ENCODE measurements at places on chromosomes 5 and 9. TPM values are rescaled to one million over a fixed set of nuclear protein-coding genes. Genes with fewer than 3 reads are reported as not detected.

DNA sequence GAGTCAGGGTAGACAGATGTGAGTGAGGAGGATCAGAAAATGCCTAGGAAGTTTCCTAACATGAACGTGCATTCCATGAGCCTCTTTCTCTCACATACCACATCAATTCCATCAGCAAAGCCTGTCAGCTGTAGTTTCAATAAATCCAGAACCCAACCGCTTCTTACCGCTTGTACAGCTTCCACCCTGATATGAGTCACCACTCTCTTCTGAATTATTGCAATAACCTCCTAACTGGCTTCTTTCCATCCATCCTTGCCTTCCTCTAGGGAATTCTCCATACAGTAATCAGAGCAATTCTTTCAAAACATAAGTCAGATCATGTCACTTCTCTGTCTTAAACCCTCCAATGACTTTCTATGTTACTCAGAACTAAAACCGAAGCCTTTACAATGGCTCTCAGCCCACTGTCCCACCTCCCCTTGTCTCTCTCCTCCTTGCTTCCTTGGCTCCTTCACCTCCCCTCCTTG, 8.1 kb upstream of the RAD23B start:
- H3K27me3 ChIP-seq = peaks cover 34% of the 10 kb centered on the region
- peaks cover 14% of the 10 kb centered on the region for H3K4me1 ChIP-seq
- H3K36me3 ChIP-seq = no peaks in the 10 kb centered on the region
- H3K4me3 ChIP-seq = no peak overlapping the region

- DNase-seq = no peak
- H3K4me1 ChIP-seq = no peaks in the 10 kb centered on the region
- H3K27me3 ChIP-seq = no peaks in the 10 kb centered on the region
- peaks cover 3% of the 10 kb centered on the region for H3K36me3 ChIP-seq
- no peak overlapping the region for H3K27ac ChIP-seq
- no peak overlapping the region for H3K4me3 ChIP-seq
Observed at GRCh38 chr5:179124273-179124852, 64.2 kb downstream of the ZNF354C start.

DNA sequence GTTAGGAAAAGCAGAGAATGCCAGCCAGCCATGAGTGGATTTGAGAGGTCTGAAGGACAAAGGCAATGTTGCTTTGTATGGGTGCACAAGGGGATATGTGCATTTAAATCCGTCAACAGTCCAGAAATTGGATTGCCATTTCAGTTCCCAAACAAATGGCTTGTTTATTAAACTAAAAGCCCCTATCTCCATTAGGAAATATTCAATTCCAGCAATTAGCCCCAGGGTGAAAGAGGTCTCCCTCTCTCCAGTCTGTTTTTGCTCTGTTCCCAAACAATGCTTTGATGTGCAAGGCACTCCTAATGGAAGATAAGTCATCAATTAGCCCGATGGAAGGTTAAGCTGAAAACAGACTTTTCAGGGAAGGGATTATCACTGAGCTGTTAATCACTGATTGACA, 101.3 kb downstream of the C9orf152 start:
- H3K36me3 ChIP-seq = peaks cover 28% of the 10 kb centered on the region
- H3K27ac ChIP-seq = no peak overlapping the region
- H3K4me1 ChIP-seq = peaks cover 39% of the 10 kb centered on the region
- no peak overlapping the region for H3K4me3 ChIP-seq
- no peaks in the 10 kb centered on the region for H3K27me3 ChIP-seq

GRCh38 chr5:178396796-178397720, 164.5 kb upstream of the PHYKPL start:
- no peak overlapping the region for H3K27ac ChIP-seq
- no peak for DNase-seq
- H3K4me1 ChIP-seq = no peaks in the 10 kb centered on the region
- H3K36me3 ChIP-seq = no peaks in the 10 kb centered on the region

- H3K36me3 ChIP-seq = no peaks in the 10 kb centered on the region
- no peak for DNase-seq
- H3K4me1 ChIP-seq = peaks cover 5% of the 10 kb centered on the region
- no peaks in the 10 kb centered on the region for H3K27me3 ChIP-seq
- H3K27ac ChIP-seq = no peak overlapping the region
Observed at GRCh38 chr9:125845271-125845808, 98.2 kb downstream of the PBX3 start.

- peaks cover 2% of the 10 kb centered on the region for H3K27me3 ChIP-seq
- peaks cover 4% of the 10 kb centered on the region for H3K36me3 ChIP-seq
- DNase-seq = no peak
- no peak overlapping the region for H3K27ac ChIP-seq
Observed at GRCh38 chr5:149611326-149611725, 30.0 kb downstream of the ARHGEF37 start.

- H3K4me3 ChIP-seq = peak overlapping the region; percentile 96
- peaks cover 6% of the 10 kb centered on the region for H3K27me3 ChIP-seq
- H3K4me1 ChIP-seq = peaks cover 22% of the 10 kb centered on the region
- peak overlapping the region; percentile 96 for H3K27ac ChIP-seq
Observed at GRCh38 chr5:159262472-159262858, 625 bp upstream of the UBLCP1 start.

GRCh38 chr5:337563-338130, 16.1 kb downstream of the AHRR start:
- peaks cover 31% of the 10 kb centered on the region for H3K36me3 ChIP-seq
- H3K27me3 ChIP-seq = no peaks in the 10 kb centered on the region
- H3K4me1 ChIP-seq = peaks cover 71% of the 10 kb centered on the region
- no peak overlapping the region for H3K27ac ChIP-seq
- no peak overlapping the region for H3K4me3 ChIP-seq
- no peak for DNase-seq

- no peaks in the 10 kb centered on the region for H3K27me3 ChIP-seq
- H3K4me3 ChIP-seq = no peak overlapping the region
- H3K36me3 ChIP-seq = peaks cover 58% of the 10 kb centered on the region
- H3K27ac ChIP-seq = no peak overlapping the region
- peaks cover 6% of the 10 kb centered on the region for H3K4me1 ChIP-seq
Observed at GRCh38 chr5:131719564-131719963, 77.3 kb downstream of the FNIP1 start.

GRCh38 chr5:57193757-57194413, 20.0 kb downstream of the GPBP1 start:
- no peak for DNase-seq
- peak overlapping the region; percentile 39 for H3K4me3 ChIP-seq
- H3K27ac ChIP-seq = peak overlapping the region; percentile 73
- H3K27me3 ChIP-seq = no peaks in the 10 kb centered on the region
- H3K4me1 ChIP-seq = peaks cover 54% of the 10 kb centered on the region

GRCh38 chr5:133792024-133792423, 176.4 kb downstream of the C5orf15 start:
- H3K27ac ChIP-seq = no peak overlapping the region
- H3K36me3 ChIP-seq = no peaks in the 10 kb centered on the region
- no peak overlapping the region for H3K4me3 ChIP-seq
- no peaks in the 10 kb centered on the region for H3K4me1 ChIP-seq
- peaks cover 9% of the 10 kb centered on the region for H3K27me3 ChIP-seq

GRCh38 chr5:43592363-43592762, 10.6 kb upstream of the NNT start:
- no peak overlapping the region for H3K4me3 ChIP-seq
- peaks cover 3% of the 10 kb centered on the region for H3K4me1 ChIP-seq
- no peaks in the 10 kb centered on the region for H3K27me3 ChIP-seq
- H3K36me3 ChIP-seq = peaks cover 6% of the 10 kb centered on the region
- H3K27ac ChIP-seq = no peak overlapping the region

The PCDHGB1 gene
- total RNA-seq = 0.48 TPM

The ENTPD2 gene
- not detected for total RNA-seq

The C5orf34 gene
- 6.3 TPM for total RNA-seq

The TMOD1 gene
- total RNA-seq = 0.97 TPM

The ABO gene
- 0.14 TPM for total RNA-seq

The TRIM36 gene
- not detected for total RNA-seq

The ANKRD31 gene
- 0.28 TPM for total RNA-seq

The PCDHGB2 gene
- 0.91 TPM for total RNA-seq

The GPR151 gene
- total RNA-seq = not detected

The RASEF gene
- total RNA-seq = not detected
